Stimulated activated CD4-positive, alpha-beta T cell treated with anti-CD3 and anti-CD28 coated beads, Interleukin-2, amount 100 ng/mL, for 4 hours (primary cell): ENCODE measurements at places on chromosomes 7 and 10.

DNA sequence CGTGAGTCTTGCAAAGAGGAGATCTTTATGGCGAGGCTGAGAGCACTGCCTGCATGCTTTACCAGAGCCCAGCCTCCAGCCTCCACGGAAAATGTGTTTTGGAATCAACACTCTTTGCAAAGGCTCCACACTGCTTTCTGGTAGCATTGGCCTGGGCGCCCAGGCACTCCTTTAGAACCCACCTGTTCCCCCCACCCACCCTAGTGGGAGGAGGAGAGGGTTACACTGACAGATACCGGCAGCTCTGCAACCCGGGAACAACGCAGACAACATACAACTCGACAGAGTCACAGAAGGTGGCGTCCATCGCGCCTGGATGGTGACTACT is 5.5 kb upstream of the MNX1 start:
- no peak for DNase-seq

DNA sequence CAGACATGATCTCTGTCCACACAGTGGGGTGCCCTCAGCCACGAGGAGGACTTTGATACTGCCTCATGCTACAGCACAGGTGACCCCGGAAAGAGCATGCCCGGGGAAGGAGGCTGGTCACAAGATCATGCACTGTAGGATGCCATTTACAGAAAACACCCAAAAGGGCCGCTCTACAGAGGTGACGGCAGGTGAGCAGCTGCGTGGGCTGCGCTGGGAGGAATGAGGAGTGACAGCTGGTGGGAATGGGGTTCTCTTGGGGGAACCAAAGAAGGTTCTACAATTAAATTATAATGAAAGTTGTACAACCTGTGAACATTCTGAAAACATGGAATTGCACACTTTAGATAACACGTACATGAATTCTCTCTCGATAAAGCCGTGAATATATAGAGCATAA is 12.0 kb downstream of the INTS1 start:
- no peak for DNase-seq

GRCh38 chr7:35553519-35553918 is 141.4 kb downstream of the HERPUD2 start:
- no peak for DNase-seq

GRCh38 chr10:98924526-98924925 is 311.1 kb downstream of the HPSE2 start:
- no peak for DNase-seq

GRCh38 chr10:64096941-64097340 is 575.7 kb downstream of the REEP3 start:
- DNase-seq = no peak

- DNase-seq = no peak
Observed at GRCh38 chr10:30185916-30186315, 126.5 kb upstream of the JCAD start.

- DNase-seq = no peak
Observed at GRCh38 chr10:117462424-117462792, 80.1 kb upstream of the EMX2 start.

GRCh38 chr10:129511758-129512157 is 44.7 kb downstream of the MGMT start:
- no peak for DNase-seq

DNA sequence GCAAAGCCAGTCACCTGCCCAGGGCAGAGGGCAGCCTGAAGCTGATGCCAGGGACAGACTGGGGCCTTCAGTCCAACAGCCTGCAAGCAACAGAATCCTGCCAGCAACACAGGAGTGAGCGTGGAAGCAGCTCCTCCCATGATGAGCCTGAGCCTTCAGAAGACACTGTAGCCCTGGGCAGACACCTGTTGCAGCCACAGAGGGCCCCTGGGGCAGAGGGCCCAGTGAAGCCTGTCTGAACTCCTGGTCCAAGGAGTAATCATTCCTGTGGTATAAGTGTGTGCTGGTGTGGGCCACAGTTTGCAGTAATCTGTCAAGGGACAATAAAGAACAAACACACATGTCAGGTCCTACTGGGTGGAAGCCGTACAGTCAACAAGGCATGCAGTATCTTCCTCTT is 2.9 kb upstream of the PFKP start:
- DNase-seq = no peak

DNA sequence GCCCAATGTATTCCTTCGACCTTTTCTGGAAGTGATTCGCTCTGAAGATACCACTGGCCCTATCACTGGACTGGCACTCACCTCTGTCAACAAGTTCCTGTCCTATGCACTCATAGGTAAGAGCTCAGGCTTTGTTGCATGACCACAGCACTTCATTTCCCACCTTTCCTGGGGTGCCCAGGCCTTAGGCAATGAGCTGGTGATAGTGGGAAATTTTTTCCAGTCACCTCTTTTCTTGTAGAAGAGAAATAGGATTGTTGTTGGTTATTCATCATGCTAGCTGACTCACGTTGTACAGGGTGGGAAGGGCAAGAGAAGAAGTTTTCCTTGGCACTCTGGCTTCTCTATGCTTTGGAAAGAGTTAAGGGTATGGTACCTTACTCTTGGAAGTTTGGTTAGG is 51.4 kb upstream of the NFKB2 start:
- DNase-seq = no peak

DNA sequence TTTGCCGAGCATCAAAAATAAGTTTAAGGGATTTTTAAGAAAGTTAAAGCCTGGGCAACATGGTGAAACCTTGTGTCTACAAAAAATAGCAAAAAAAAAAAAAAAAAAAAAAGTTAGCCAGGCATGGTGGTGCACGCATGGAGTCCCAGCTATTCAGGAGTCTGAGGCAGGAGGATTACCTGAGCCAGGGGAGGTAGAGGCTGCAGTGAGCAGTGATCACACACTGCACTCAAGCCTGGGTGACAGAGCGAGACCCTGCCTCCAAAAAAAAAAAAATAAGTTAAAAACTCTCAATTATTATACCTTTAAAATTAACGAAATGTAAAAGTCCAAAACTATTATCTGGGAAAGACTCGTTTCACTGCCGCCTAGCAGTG is 35.0 kb upstream of the DAGLB start:
- DNase-seq = no peak

DNA sequence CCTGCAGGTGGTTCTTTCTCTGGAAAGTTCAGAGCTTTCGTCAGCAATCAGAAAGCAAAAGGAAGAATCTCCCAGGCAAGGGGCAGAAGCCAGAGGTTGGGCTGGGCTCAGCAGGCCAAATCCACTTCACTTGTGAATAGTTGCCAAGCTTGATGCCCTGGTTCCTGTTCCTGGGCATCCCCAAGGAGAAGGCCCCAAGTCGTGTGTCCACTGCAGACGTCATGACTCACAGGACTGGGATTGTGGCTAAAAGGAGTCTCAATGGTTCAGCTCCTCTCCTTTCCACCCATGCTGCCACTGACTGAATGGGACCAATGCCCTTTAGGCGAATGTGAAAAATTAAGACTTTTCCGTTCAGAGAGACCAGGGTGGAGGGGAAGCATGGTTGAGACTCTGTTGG is 38.6 kb upstream of the TRIM8 start:
- DNase-seq = no peak

GRCh38 chr10:28253169-28253785 is 49.6 kb downstream of the MPP7 start:
- no peak for DNase-seq

DNA sequence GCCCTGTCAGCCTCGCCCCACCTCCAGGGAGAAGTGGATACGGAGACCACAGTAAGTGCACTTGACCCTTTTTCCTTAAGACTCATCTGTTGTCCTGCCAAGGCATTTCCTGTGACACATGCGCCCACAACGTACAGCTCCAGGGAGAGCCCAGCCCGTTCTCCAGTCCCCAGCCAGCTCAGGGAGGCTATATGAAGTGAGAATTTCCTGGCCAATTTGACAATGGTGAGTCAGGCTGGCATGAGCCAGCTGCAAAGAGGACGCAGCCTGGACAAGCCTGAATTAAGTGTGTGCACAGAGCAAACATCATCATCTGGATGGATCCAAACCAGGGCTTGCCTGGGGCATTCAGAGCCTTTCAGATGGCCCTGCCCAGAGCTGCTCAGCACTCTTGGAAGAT is 244.8 kb downstream of the KCNMA1 start:
- DNase-seq = no peak

DNA sequence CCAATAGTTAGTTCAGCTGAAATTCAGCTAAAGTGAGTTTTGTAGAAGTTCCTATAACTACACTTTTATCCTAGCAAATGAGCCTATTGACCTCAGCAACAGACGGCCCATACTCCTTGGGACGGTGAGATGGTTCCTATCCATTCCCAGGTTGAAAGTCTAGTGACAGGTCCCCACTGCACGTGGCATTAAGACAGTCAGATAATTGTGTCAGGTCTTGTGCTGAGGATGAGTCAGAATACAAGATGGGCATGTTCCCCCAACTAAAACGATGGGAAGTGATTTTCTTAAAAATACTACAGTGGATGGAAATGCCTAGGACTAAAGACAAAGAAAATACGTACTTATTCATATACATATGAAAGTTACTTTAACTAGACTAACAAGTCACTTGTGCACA is 2.1 kb downstream of the CAV1 start:
- DNase-seq = no peak

DNA sequence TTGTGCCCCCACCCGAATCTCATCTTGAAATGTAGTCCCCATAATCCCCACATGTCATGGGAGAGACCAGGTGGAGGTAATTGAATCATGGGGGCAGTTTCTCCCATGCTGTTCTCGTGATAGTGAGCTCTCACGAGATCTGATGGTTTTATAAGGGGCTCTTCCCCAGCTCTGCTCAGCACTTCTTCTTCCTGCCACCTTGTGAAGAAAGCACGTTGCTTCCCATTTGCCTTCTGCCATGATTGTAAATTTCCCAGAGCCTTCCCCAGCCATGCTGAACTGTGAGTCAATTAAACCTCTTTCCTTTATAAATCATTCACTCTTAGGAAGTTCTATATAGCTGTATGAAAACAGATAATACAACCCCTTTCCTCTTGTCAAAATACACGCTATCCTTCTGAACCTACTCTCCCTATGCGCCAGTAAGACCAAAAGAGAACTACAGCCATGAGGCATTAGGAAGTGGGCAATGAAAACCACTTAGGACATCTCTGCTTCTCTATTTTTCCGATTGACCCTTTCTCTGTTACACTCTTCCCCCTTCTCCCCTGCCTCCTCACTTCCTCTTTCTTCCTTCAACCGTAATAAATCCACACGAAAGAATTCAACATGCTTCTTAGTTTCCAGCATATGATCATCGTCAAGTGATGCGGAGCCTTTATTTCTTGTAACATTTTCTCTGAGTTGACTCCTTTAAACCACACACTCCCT is 101.2 kb upstream of the WDR11 start:
- no peak for DNase-seq

DNA sequence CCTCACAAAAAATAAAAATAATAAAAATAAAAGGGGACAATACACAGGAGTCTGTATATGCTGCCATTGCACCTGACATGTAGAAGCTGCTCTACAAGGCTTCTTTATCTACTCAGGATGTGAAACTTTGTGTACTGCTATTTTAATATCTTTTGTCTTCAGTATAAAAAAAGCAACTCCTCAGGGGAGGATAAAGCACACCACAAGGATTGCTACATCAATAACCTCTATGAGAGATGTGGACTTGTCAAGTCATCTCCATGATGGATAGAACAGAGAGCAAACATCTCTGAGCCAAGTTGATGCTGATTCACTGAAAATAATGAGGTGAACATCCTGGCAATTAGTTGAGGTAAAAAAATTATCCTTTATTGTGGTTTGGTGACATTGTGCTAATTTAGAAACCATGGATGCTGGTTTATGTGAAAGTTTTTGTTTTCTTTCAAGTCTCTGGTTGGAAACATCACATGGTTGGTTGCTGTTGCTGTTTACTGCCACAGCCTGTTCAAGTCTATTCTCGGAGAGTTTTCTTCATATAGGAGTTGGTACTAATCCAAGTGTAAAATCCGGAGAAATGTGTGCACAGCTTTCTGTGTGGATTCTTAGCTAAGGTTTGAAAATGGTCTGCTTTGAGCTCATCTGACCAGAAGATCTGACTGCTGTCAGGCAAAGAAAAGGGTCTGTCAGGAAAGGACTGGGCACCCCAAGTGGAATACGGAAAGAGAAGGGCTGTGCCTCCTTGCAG is 1.5 kb upstream of the HECW1 start:
- DNase-seq = no peak

DNA sequence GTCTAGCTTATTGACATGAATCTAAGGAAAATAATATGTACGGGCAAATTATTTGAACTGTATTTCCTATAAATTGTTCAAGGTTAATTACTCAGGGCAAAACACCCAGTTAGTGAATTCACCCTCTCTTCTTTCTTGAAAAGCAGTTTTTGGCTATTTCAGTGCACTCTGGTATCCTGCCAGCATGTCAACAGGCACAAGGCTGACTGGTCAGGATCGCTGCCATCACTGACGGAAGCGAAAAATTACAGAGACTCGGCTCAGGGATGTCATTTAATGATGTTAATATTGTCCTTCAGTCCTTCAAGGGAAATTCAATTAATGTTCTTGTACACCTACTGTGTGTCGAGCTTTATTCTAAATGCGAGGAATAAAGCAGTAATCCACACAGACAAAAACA is 28.3 kb upstream of the OLAH start:
- no peak for DNase-seq

GRCh38 chr7:85292908-85293576 is 106.2 kb upstream of the SEMA3D start:
- no peak for DNase-seq

DNA sequence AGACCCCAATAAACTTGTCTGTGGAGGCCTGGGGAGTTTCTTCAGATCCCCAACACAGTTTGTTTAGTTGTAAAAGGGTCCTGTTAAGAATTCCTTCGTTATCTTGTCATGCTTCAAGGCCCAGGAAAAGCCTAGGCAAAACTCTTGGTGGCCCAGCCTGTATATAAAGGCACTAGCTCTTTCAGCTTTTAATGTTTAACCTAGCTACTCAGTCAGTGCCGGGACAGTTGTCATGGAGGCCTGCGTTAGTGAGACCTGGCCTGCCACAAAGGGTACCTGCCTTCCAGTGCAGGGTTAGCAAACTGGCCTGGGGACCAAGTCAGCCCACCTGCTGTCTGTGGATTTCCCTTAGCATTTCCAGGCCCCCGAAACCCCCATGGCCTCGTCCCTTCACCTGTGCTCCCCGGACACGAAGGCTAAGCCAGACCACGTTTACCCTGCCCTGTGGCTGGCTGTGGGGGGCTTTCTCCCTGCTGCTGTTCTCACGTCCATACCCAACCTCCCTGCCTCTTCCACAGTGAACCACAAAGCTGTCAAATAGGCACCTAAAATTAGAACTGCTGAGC is 96.9 kb upstream of the PPP2R2D start:
- DNase-seq = no peak

- DNase-seq = no peak
Observed at GRCh38 chr7:72465521-72465920, 53.4 kb upstream of the CALN1 start.

GRCh38 chr7:130921391-130922180 is 187.6 kb upstream of the KLF14 start:
- DNase-seq = no peak

- DNase-seq = no peak
Observed at GRCh38 chr10:58087896-58088295, 179.8 kb downstream of the IPMK start.
